KG1 (cell line): ENCODE measurements at places on chromosomes 1 and 21.
A peak's percentile ranks its signal among the peaks of the same experiment; 100 is the strongest.

GRCh38 chr21:28427394-28428022 lies 565.2 kb downstream of the LTN1 start:
- DNase-seq = no peak

GRCh38 chr1:101088431-101088830 lies 62.8 kb upstream of the DPH5 start:
- no peak for DNase-seq

DNA sequence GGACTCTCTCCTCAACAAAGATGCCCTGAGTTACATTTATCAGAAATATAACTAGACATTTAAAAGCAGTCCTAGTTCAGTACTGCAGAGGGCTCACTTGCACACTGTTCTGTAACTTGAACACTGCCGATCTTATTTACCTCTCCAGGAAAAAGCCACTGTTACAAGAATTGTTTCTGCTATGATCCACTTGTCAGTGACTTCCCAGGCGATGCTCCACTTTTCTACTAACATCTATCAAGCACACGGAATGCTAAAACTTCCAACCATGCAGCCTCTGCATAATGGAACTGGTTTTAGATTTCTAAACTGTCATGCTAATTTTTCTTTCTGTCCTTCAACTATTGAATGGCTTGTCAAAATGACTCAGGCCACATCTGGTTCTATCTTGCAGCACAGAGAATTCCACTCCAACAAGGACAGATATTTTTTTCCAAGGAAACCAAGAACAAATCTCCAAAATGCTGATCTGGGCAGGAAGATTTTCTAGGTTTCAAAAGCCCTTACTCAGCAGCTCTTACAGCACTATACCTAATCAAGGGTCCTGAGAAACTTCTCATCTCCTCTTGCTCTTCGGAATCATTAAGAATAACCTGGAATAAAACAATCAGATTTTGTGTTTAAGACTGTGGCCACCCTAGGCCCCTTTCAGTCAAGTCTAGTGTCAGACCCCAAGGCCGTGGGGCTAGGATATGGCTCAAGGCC lies 9.9 kb downstream of the SEC16B start:
- no peak for DNase-seq

GRCh38 chr21:44520326-44521300 lies 19.4 kb downstream of the KRTAP10-1 start:
- DNase-seq = no peak

DNA sequence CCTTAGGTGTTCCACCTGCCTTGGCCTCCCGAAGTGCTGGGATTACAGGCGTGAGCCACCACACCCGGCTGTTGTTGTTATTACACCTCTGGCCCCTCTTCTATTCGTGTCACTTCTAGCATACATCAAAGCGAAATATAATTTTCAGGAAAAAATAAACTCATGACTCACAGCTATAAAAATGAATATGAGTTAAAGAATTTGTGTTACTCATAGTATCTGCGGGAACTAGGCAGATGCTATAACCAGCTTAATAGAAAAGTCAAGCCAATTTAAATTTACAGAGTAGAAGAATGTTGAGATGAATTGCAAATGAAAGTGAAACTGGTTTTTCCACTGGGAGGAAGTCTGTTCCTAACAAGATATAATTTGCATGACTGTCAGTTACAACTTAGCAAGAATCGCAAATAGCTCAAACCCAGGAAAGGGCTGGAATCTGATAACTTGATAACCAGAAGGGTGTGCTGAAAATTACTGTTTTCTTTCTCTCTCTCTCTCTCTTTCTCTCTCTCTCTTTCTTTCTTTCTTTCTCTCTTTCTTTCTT lies 11.2 kb downstream of the OR2W3 start:
- peak; percentile 60 for DNase-seq

DNA sequence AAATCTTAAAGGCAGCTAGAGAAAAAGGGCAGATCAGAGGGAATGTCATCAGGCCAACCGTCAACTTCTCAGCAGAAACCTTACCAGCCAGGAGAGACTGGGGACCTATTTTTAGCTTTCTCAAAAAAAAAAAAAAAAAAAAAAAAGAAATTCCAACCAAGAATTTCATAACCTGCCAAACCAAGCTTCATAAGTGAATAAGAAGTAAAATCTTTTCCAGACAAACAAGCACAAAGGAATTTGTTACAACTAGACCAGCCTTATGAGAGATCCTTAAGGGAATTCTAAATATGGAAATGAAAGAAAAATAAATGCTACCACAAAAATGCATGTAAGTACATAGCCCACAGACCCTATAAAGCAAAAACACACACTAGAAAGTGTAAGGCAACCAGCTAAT lies 267.7 kb downstream of the AKT3 start:
- no peak for DNase-seq

DNA sequence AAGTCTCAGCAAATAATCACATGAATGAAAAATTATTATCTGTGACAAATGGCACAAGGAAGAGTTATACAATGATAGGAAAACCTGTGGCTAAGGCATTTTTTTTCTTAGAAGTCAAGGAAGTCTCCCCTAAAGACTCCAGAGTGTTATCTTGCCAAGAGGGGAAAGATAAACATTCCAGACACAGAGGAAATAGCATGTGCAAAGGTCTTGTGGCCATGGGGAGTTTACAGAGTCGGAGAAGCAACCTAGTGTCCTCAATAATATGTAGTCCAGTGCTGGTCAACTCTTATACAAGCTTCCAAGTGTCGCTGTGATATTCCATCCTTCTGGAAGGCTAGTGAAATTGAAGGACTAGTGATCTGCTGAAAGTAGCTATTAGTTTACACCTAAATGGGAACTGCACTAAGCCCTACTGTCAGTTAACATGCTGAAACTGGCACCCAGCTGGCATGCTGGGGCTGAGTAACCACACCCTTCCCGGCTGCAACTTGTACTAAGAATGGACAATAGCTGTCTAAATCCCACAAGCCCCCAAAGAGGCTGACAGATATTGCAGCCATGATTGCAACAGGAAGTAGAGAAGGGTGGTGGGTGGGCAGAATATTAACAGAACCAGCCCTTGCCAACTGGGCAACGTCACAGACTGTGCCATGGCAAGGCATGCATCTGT lies 11.5 kb upstream of the ATP1B1 start:
- no peak for DNase-seq

GRCh38 chr1:234961456-234962339 lies 166.9 kb downstream of the TOMM20 start:
- DNase-seq = peak; percentile 63

- no peak for DNase-seq
These were observed 27.0 kb downstream of the ABCA4 start for GRCh38 chr1:94093996-94094395.

DNA sequence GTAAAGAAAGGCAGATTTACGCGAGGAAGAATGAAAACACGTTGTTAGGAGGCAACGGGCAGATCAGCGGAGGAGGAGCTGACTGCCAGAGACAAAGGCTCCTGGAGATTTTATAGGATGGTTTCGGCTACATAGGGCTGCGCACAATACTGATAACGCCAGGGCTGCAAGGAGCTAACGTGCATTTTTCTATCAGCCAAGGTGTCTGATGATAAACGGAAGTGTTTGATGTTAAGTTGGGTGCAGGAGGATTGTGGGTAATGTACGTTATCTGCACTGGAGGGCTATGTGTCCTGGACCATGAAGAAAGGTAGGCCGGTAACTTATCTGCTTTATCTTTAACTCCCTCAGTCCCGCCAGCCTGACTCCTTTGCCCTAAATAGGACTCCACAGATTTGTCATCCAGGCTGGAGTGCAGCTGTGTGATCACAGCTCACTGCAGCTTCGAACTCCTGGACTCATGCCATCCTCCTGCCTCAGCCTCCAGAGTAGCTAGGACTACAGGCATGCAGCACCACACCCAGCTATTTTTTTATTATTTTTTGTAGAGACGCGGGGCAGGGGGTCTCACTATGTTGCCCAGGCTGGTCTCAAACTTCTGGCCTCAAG lies 29.6 kb downstream of the SETD4 start:
- no peak for DNase-seq

GRCh38 chr21:33902349-33902748 lies 13.3 kb downstream of the ATP5PO start:
- no peak for DNase-seq

- DNase-seq = no peak
These were observed 52.7 kb downstream of the PLPP3 start for GRCh38 chr1:56526571-56527174.

DNA sequence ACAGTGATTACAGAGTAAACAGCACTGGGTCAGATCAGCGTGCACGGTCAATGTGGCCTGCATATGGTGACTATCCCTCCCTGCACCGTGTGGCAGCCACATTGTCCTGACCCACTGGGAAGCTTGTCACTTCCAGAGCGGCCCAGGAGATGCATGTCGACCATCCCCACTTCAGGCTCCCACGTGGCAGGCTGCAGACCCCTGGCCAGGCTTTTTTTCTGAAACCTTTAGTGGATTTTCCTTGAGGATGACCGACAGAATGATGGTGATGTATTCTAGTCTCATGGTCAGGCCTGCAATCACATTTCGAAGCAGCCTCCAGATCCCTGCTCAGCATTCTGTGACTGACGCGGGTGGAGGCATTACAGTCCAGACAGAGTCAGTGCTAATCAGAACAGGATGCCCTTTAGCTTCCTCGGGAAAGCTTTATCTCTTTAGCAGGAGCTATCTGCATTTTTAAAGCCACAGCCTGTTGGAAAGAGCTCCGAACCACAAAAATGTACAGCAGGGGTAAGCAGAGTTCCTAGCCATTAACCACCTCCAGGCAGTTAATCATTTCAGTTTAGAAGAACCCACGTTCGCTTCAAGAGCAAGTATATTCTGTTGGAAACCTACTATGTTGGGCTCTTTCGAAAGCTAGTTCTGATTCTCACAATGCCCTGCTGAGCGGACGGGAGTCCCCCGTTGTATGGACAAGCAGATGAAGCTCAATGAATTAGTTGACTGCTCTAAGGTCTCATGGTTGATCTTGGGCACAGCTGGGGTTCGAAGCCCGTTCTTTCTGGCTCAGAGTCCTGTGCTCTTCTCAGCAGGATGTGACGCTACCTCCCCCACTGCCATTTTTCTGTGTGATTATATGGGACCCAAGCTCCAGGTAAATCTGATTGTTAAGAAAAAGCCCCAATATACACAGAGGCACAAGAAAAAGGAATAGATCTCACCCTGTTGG lies 56.5 kb downstream of the IRF2BP2 start:
- DNase-seq = no peak

DNA sequence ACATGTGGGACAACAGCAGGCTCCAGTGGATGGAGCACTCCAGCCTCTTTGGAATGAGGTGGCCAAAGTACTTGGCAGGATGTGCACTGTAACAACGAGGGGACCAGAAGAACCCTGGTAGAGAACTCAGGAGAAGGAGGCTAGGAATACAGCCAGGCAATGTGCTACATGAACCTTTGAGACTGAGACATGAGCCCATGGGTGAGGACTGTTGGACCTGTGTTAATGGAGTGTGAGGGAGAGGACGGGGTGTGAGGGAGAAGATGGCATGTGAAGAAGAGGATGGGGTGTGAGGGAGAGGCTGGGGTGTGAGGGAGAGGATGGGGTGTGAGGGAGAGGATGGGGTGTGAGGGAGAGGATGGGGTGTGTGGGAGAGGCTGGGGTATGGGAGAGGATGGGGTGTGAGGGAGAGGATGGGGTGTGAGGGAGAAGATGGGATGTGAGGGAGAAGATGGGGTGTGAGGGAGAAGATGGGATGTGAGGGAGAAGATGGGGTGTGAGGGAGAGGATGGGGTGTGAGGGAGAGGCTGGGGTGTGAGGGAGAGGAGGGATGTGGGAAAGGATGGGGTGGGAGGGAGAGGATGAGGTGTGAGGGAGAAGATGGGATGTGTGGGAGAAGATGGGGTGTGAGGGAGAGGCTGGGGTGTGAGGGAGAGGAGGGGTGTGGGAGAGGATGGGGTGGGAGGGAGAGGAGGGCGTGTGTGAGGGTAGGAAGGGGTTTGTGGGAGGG lies 62.3 kb upstream of the ARTN start:
- no peak for DNase-seq

- no peak for DNase-seq
These were observed 19.9 kb upstream of the KCNE2 start for GRCh38 chr21:34343838-34344381.

- no peak for DNase-seq
These were observed 14.6 kb downstream of the WARS2 start for GRCh38 chr1:119125874-119126273.

- DNase-seq = no peak
These were observed 28.6 kb upstream of the CITED4 start for GRCh38 chr1:40890771-40891170.

DNA sequence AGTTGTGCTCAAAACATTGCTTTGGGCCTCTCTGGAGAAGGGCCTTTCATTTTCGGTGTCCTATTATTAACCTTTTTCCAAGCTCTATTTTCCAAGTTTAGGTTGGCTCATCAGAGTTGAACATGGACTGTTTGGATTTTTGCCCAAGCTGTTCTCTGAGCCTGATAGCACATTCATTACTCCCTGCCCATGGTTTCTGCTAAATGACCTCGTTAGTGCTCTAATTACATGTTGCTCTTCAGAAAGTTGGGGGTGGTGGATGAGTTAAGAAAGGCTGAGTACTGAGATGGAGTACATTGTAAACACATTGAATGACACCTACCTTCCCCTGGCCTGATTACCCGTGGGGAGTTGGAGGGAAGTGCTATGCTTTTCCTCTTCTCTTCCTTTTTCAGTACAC lies 38.9 kb downstream of the LMO4 start:
- DNase-seq = no peak

GRCh38 chr1:187044411-187044810 lies 215.7 kb downstream of the PLA2G4A start:
- no peak for DNase-seq

GRCh38 chr21:25331286-25331685 lies 276.0 kb downstream of the MRPL39 start:
- DNase-seq = no peak

GRCh38 chr1:30189818-30190500 lies 533.4 kb downstream of the MATN1 start:
- no peak for DNase-seq

DNA sequence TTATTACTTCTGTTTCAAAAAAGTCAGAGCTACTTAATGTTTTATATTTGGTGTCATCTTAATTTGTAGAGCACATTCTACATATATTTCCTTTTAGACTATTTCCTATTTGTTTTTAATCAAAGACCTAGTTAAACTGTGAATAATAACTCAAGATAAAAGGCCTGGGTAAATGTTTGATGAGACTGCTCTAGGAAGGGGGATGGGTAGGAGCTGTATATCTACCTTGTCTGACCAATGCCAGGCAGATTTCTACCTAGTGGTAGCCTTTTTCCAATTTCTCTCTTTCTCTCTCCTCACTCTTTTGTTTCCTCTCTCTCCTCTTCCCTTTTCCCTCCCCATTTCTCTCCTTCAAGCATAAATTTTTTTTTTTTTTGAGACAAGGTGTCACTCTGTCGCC lies 31.9 kb upstream of the IVNS1ABP start:
- DNase-seq = no peak

DNA sequence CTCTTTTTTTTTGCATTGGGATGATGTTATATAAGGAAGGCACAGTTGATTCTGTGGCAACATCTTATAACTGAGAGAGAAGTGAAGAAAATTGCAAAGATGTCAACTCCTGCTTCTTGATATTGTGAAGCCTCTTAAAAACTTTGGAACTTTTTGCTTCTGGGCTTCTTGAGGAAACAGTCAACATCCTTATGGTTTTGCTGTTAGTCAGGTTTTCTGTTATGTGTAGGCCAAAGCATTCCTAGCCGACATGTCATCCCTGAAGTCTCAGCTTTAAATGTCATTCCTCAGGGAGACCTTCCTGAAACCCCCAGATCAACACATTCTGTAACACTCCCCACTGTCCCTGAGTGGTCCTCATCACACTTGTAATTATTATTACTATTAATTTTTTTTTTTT lies 12.6 kb downstream of the FALEC start:
- DNase-seq = no peak

GRCh38 chr1:101044259-101044658 lies 18.7 kb upstream of the DPH5 start:
- no peak for DNase-seq
